RPMI8226 (cell line): ENCODE measurements at places on chromosomes 6 and 20.

DNA sequence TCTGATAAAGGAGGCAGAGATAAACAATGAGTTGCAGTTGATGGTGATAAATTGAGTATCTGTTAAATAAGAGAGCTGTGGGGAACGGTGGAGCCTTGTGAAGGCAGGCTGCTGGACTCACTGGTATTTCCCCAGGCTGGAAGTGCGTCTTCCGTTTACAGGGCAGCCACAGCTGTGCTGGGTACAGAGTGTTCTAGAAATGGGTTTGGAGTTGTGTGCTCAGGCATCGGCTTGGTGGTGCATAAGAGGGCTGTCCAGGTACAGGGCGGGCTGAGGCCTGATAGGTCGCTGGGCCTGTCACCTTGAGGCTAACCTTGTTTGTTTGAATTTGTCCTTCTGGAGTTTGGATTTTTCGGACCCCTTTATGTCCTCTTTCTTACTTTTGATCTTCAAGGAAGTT, 39.3 kb downstream of the ARID1B start:
- DNase-seq, result no peak

DNA sequence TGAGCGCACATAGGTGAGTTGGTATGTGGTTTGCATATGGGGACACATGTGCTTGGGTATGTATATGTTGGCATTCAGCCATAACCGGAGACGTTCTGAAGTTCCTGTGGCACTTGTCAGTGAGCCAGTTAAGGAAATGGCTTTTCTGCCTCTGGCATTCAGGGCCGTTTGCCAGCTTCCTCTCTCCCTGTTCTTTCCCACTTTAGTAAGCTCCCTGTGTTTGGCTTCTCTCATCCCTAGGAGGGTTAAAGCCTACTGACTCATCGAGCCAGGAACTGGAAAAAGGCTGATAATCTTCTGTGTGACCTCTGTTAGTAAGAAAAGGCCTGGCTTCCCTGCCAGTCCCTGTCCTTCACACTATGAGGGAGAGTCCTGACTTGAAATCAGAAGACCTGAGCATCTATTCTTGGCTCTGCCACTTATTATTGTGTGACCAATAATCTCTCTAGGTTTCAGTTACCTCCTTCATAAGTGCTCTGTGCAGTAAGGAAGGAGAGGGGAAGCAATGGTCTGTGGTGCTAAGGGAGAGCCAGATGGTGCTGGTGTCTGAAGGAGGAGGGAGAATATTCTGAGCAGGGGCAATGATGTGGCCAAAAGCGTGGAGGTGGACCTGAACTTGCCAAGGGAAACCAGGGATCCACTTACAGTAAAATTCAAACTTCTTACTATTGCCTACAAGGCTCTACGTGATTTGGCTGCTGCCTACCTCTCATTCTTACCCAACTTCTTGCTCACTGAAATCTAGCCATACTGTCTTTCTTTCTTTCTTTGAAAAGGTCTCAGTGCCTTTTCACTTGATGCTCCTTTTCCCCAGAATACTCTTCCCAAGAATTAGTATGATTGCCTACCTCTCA, 31.4 kb downstream of the ACSS2 start:
- peak; percentile 77 for DNase-seq

DNA sequence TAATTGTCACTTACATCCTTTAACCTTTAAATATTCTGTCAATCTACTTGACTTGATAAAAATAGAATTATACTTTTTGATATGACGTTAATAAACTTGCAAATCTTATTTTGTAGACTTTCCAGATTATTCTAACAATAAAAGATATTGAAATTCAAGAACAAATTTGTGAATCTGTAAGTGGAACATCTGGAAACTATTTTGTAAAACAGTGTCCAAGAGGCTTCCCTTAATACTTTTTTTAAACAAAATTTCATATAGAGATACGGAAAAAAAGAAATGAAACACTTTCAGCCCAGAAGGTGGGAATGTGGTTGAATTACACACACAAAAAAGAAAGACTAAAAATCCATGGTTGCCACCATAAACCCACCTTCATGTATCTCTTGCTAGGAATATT, 174.4 kb downstream of the COL19A1 start:
- DNase-seq, result no peak

DNA sequence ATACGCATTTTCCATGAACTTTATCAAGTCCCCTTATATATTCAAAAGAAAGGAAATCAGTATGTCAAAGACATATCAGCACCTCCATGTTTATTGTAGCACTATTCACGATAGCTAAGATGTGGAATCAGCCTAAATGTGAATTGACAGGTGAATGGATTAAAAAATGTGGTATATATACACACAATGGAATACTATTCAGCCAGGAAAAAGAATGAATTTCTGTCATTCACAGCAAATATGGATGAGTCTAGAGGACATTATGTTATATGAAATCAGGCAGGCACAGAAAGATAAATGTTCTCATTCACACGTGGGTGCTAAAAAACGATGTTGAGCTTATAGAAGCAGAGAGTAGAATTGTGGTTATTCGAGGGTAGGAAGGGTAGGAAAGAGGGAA, 5.3 kb downstream of the FIG4 start:
- DNase-seq, result no peak

DNA sequence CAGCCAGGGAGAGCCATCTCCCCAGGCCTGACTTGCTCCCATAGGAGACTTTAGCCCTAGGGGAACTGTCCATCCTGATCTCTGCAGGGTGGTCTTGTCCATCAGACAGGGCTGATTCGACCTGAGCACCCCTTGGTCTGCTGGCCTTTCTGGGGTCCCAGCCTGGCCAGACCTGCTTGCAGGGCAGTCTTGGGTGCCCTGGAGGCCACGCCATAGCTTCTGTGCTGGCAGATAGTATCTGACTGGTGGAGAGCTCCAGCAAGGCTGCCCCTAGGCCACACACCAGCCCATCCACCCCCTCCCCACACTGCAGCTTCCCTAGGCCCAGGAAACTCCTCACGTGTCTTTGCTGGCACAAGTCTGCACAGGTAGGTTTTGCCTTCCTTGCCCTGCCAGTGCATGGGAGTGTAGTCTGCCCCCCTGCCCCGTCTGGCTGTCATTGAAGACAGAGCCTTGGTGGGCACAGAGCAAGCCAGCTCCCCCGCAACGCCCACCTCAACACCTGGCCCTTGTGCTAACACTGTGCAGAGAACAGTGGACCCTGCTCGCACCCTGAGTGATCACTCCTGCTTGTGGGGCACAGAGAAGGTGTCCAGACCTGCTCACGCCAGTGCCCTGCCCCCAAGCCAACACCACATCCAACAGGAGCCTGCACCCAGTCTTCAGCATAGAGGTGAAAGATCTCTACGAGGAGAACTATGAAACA, 32.4 kb downstream of the CCN2 start:
- DNase-seq, result no peak

- peak; percentile 53 for DNase-seq
These were observed 78.8 kb upstream of the HMGN3 start for GRCh38 chr6:79313254-79313653.

DNA sequence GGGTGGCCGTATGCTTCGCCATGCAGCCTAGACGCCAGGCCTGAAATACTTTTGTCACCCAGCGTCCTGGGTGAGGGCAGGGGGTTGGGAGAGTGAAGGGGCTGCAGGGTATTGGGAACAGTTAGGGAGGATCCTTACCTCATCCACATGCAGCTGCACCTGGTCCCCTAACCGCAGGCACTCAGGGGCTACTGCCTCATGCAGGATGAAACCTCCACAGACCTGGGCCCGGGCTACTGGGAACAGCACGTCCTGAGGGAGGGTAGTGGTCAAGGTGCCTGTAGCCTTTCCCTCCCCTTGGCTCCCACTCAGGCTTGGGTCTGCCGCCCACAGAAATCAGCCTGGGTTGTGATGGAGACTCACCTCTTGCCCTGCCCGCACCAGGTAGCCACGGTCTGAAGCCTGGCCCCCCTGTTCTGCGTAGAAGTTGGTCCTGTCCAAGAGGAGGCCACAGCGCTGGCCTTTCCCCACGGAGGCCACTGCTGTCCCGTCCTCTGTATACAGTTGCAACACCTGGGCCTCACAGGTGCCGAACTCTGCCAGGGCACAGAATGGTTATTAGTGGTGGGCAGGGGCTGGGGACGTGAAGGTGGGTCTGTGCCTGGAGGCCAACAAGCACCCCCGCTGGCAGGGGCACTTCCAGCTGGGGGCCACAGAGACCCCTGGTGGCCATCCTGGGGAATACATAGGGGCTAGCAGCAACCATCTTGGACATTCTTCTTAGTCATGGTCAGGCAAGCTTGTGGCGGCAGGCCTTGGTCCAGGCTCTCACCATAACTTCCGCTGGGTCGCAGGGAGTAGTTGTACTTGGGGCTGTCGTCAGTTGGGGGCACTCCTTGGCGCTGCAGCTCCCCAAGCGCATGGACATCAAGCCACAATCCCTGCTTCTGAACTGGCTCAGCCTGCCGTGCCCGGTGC, 8.6 kb downstream of the AARS2 start:
- peak; percentile 50 for DNase-seq

GRCh38 chr6:51594981-51595380, 492.4 kb downstream of the PKHD1 start:
- DNase-seq, result no peak

GRCh38 chr6:164109770-164110140, 695.2 kb downstream of the QKI start:
- DNase-seq, result peak; percentile 16

DNA sequence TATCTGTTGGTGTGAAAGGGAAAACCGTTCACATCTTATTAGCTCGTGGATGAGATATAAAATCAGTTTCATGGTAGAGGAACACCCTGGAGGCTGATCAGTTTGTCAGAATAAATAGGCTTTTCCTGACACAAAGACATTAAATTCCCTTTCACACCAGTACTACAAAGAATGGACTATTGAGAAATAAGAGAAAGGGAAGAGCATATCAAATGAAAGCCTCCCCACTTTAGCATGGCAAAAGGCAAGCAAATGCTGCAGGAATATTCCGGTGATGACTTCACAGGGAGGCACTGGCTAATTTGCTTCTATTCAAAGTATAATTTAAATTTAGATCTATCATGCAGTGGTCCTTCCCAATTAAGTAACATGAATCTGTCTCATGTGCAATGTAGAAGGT, 115.9 kb upstream of the AGPAT4 start:
- DNase-seq, result no peak

DNA sequence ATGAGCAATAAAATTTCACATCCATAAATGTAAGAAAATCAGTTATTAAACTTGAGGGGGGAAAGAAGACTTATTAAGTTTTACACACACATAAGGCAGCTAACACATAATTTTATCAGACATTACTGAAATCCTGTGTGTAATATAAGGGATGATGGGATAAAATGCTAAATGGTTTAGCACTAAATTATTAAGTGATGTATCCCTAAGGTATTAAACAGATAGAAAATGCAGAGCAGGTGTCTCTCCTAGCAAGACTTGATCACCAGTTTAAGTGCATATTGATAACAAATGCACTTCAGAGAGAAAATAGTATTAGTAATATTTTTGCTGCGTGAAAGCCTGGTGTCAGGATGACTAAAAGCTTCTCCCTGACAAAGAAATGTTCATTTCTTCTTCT, 172.8 kb upstream of the ZFP64 start:
- no peak for DNase-seq

GRCh38 chr20:57309544-57310115, 20.0 kb upstream of the SPO11 start:
- no peak for DNase-seq

DNA sequence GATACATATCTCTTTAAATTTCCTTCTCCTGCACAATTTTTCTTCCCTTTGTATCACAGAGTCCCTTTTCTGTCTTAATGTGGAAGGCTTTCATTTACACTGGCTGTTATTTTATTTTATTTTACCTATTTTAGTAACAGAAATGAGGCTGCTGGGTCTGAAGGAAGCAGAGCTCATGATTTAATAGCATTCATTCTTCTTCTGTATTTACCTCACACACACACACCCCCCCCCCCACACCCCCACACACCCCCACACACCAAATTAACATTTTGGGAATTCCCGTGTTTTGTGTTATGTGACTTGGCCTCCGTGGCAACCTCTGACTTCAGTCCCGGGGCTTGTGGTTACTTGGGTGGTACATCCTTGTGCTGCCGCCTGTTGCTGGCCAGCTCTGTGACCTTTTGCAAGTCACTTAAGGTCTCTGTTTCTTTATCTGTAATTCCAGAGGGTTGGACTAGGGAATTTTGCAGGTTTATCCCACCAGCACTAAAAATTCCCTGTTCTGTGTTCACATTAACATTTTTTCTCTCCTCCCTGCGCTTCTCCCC, 108.8 kb downstream of the TIAM2 start:
- no peak for DNase-seq

DNA sequence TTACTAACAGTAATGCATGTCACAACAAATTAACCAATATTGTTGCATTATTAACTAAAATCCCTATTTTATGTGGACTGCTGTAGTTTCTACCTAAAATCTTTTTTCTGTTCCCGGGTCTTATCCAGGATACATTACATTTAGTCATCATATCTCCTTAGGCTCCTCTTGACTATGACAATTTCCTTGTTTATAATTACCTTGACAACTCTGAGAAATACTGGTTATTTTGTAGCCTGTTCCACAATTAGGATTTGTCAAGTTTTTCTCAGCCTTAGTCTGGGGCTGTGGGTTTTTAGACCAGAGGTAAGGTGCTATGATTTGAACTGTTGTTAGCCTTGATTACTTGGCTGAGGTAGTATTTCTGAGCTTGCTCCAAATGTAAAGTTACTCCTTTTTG, 3.7 kb downstream of the FBXO5 start:
- DNase-seq, result no peak

DNA sequence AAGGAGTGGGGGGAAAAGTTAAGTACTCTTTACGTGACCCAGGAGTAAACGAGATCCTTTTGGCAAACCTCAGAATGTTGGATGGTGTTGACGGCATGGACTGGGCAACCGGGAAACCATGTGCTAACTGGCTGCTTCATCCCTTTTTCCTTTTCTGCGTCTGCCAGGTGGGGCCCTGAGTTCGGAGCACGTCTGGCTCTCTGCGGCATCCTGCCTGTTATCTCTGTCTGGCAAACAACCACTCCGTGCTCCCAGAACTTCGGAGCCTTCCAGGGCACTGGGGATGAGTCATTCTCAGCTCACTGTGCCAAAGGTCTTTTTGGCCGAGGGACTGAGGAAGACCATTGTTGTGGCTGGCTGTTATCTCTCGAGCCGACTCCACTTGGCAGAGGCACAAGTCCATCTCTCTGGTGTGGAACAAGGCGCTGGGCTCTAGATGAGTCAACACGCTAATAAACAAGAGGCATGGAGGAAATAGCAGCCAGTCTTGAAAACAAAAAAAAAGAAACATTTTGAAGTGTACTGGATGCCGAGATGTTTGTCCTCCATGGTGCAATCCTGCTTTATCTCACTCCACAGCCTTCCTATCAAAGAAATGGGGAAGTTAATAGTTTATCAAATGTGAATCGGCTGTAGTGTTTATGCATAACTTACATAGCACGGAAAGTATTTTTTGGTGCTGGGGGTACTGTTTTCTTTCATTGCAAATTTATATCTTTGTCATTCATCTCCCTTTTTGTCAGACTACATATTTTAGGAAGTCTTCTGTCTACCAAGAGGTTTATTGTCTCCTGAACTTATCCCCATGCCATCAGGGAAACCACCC, 64.6 kb upstream of the TXNDC5 start:
- no peak for DNase-seq

DNA sequence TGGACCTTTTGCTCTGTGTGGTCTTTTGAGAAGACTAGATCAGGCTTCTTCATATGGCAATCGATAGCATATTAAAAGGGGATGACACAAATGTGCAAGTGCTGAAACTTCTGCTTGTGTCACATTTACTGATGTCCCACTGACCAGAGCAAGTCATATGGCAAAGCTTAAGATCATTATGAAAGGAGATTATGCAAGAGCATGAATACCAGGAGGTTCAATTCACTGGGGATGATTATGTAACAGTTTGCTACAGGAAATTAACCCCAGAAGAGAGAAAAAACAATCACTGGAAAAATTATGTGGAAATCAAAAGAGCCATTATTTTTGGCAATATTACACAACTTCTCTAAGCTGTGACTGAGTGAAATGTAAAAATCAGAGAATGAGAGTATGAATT, 13.7 kb upstream of the PRDM13 start:
- no peak for DNase-seq
